Fibroblast of pulmonary artery (primary cell): ENCODE measurements at places on chromosomes 6 and 20.
A peak's percentile ranks its signal among the peaks of the same experiment; 100 is the strongest.

GRCh38 chr6:4085332-4085700 is 6.4 kb upstream of the FAM217A start:
- DNase-seq = no peak

DNA sequence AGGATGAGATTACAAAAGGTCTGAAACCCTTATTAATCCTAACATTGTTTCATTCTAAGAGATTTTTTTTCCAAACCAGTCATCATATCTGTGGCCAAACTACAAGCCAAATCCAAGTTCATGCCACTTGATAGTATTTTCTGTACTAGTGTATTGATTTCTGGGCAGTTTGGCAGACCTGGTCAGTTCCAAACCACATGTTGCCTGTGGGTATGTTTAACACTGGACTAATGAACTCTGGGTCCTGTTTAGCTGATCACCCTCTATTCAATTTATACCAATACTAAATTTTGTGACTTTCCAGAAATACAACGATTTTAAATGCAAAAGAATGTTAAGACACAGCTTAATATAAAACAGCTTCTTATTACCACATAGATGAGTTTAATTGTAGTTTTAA is 24.0 kb downstream of the TBX18 start:
- no peak for DNase-seq

DNA sequence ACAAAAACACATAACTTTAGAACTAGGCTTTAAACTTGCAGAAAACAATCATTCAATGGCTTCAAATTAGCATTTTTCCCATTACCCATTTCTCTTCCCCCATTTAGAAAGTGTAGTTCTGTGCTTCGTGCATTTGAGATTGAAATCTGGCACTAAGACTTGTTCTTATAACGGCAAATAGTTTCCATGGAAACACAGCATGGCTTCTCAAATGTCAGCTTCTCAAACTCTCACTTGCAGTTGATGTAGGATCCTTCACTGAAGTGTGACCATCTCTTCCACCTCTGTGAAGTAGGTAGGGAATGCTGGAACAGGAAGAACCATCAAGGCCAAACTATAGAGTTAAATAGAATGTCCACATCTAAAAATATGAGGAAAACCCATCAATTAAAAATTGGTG is 52.2 kb downstream of the MANEA start:
- no peak for DNase-seq

DNA sequence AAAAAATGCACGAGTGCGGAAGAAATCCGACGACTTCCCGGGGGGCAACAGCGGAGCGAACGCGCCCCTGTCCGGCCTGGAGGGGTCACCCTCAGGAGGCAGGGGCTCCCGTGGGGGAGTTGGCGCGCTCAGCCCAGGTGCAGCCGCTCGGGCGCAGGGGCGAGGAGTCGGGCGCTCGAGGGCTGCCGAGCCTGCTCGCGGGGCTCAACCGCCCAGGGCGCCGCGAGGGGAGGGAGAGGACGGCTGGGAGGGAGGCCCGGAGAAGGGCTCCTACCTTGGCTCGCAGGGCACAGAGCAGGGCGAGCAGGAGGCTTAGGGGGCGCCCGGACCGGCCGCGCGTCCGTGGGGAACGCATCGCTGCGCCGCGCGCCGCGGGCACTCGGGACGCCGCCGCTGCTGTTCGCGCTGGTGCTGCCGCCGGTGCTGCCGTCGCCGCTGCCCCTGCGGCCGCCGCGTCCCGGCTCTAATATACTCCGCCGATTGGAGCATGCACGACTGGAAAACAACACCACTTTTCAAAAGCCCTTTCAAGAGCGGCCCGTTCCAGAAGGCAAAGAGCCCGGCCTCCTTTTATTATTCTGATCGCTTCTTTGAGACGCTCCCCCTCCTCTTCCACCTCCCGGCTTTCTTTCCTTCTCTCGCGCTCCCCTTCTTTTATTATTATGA is 490 bp downstream of the JAG1 start:
- no peak for DNase-seq

- DNase-seq = peak; percentile 11
These were observed 5.1 kb downstream of the DEF6 start for GRCh38 chr6:35302604-35303241.

GRCh38 chr6:145380186-145380585 is 355.1 kb downstream of the EPM2A start:
- DNase-seq = no peak

- DNase-seq = no peak
These were observed 337 bp downstream of the ESF1 start for GRCh38 chr20:13784271-13784892.

GRCh38 chr6:9335431-9335830 is 900.1 kb upstream of the SLC35B3 start:
- DNase-seq = no peak

GRCh38 chr20:59948828-59949720 is 8.9 kb downstream of the FAM217B start:
- peak; percentile 74 for DNase-seq

DNA sequence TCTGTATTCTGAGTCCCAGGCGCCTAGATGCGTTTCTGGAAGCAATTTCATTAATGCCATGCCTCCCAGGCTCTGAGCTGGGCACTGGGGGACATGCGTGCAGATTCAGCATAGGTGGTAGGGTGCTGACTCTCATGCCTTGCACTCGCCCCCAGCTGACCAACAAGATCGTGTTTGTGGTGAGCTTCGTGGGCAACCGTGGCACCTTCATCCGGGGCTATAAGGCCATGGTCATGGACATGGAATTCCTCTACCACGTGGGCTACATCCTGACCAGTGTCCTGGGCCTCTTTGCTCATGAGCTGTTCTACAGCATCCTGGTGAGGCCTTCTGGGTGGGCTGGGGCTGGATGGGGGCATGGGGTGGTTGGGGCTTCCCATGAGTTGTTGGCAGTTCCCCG is 21.6 kb downstream of the UQCC2 start:
- DNase-seq = no peak

DNA sequence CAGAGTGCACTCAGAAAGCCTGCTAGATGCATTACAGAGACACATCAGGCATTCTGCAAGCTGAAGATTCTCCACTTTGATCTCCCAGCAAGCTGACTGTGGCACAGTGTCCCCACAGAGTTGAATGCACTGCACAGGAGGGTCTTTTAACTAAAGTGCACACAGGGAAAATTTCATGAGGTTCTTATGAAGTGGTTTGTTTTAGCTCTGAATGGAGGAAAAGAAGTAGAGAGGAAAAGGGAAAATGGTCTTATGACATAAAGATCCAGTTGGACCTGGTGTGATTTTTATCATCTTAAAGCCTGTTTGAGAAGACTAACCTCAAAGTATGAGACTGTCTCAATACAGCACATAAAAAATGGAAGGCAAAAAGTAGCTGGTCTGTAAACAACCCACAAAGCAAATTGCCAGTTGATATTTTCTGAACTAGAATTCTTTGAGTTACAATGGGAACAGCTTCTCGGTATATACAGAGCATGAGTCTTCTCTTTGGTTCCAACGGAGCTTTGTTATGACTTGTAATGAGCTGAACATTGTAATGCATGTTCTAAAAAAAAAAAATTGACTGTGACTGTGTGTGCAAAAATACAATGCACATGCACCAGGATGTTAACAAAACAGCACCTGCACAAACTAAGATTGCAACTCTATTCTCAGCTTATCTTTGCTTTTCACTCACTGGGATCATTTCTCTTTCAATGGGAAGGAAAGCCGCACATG is 383.0 kb upstream of the ID4 start:
- no peak for DNase-seq

DNA sequence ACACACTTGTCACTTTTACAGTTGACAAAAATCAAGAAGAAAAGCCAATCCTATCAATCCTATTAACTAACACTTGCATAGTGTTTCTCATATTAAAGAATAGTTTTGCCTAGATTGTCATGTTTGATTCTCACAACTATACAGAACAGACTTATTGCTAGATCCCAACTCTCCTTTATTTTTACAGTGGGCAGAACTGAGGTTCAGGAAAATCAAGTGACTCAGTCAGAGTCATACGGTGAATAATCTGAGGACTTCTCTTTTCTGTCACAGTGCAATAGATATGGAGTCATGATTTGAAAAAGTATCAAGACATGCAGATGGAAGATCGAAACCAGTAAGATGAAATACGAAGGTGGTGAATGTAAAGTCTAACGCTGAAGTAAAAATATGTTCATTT is 195.1 kb upstream of the CITED2 start:
- DNase-seq = no peak

GRCh38 chr6:151330130-151330696 is 61.1 kb downstream of the ZBTB2 start:
- DNase-seq = peak; percentile 74

- no peak for DNase-seq
These were observed 46.0 kb downstream of the AFDN start for GRCh38 chr6:167872538-167873210.

- no peak for DNase-seq
These were observed 27.8 kb upstream of the RNF144B start for GRCh38 chr6:18359237-18359885.

GRCh38 chr20:17634661-17635331 is 47.2 kb downstream of the RRBP1 start:
- peak; percentile 39 for DNase-seq

GRCh38 chr6:98323605-98324004 is 510.8 kb upstream of the POU3F2 start:
- no peak for DNase-seq

- DNase-seq = no peak
These were observed 394.3 kb upstream of the SOX4 start for GRCh38 chr6:21199262-21199661.

DNA sequence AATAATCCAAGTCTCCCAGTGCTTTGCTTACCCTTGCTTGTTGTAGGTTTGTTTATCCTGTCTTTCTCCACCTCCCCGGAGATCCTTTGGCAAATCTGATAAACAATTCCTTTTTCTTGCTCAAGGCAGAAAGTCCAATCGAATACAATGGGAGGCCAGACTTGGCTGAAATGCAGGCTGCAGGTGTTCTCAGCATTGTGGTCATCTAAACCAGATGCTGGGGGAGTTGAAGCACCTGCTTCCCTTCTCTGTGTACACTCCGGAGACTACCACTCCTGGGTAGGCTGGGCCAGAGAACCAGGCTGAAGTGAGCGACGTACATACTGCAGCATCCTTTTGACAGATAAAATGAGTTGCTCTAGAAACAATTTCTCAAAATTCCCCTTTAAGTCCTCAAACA is 82.6 kb upstream of the PREP start:
- no peak for DNase-seq

DNA sequence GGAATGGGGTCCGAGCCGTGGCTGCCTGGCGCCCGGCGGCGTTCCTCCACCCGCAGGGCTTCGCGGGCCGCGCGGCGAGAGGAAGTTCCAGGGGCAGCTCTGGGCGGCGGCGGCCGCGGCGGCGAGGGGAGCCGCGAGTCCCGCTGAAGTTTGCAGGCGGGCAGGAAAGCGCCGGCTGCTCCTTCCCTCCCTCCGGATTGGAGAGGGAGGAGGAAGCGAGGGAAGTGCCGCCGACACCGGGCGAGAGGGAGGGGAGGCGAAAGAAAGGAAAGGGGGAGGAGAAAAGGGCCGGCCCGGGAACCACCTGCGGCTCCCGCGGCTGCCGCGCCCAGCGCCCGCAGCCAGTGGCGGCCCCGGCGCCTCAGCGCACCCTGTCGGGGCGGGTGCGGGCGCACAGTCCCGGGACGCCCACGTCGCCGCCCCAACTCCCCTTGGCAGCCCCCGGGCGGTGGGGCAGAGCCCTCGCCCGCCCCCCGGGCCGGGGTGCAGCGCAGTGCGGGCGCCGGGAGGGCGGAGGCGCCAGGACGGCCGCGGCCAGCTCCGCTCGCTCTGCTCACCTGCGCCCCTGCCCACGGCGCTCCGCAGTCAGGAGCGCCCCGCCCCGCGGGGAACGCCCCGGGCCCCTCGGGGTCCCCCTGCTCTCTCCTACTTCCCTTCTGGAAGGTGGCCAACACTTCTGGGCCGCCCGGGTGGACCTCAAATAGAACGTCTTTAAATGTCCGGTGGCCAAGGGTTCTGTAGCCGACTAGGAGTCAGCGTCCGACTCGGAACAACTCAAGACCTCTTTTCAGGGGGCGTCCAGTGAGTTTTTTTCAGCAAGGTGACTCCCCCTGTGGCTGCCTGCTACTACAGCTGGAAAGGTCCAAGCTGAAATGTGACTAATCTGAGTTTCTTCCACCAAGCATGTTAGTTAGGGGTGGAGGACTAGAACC is 80.3 kb upstream of the CCDC28A start:
- peak; percentile 69 for DNase-seq

- DNase-seq = no peak
These were observed 30.7 kb upstream of the MC3R start for GRCh38 chr20:56217829-56218228.

- no peak for DNase-seq
These were observed 116.5 kb downstream of the CCDC170 start for GRCh38 chr6:151610326-151610725.

DNA sequence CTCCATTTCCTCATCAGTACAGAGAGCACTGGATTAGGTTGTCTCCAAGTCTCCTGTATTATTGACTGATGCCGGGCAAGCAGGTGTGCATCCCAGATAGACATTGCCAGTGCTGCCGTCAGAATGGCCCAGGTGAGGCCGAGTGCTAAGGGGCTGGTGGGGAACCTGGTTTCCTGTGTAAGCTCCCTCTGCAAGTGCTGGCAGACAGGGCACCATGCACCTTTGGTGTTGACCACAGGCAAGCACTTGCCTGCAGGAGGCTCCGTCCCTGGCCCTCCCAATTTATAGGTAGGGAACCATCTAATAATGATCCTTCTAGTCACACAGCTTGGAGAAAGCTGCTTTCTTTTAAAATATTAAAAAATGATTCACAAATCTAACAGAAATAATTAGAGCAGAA is 747 bp downstream of the GABRR1 start:
- no peak for DNase-seq

DNA sequence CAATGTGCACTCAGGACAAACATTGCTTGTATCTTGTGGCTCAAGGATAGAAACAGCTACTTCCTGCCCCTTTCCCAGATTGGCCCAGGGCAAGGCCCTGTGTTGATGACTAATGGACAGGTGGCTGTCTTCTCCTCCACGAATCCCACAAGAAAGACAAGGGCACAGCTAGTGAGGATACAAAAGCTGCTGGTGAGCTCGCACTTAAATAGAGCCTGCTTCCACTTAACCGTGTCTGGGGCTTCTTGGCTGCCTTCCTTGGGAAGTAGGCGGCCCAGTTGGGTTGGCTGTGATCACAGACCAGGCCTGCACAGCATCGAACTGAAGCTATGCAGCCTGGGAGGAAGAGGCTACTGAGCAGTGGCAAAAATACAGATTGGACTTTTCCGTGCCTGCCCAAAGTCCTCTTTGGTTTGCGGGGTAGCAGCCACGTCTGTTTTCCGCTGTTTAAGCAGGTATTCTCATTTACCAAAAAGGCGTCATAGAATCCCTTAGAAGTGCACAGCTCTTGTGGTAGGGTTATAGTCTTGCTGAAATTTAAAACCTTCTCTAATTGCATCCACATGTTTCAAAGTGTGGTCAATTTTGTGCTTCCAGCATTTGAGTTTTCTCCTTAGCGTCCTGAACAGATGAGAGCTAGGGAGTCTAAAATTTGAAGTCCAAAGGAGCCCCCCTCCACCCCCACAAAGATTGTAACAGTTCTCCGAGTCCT is 23.0 kb upstream of the NAA20 start:
- DNase-seq = peak; percentile 46

- DNase-seq = no peak
These were observed 678.6 kb upstream of the ID4 start for GRCh38 chr6:19158586-19158985.

GRCh38 chr6:111653979-111654378 is 48.3 kb upstream of the TRAF3IP2 start:
- no peak for DNase-seq
